ENCODE measurements at places on chromosomes 12 and 14. TPM values are rescaled to one million over a fixed set of nuclear protein-coding genes. Genes with fewer than 3 reads are reported as not detected.

The PRB2 gene
- total RNA-seq, result not detected

The TAS2R13 gene
- total RNA-seq, result 3.5 TPM

The NOS1 gene
- total RNA-seq, result 0.16 TPM

The LRRC10 gene
- total RNA-seq, result not detected

The IL23A gene
- 0.88 TPM for total RNA-seq

The NEK9 gene
- total RNA-seq, result 71.8 TPM

The REP15 gene
- 1.8 TPM for total RNA-seq

The ZDHHC22 gene
- not detected for total RNA-seq

The PARPBP gene
- total RNA-seq, result 1.1 TPM

The ACOT4 gene
- 2.8 TPM for total RNA-seq

The GZMH gene
- 0.80 TPM for total RNA-seq

- DNase-seq, result no peak
- H3K27me3 ChIP-seq, result no peaks in the 10 kb centered on the region
- no peak overlapping the region for H3K27ac ChIP-seq
- H3K36me3 ChIP-seq, result no peaks in the 10 kb centered on the region
Measured at GRCh38 chr12:60279221-60279620, 683.4 kb downstream of the SLC16A7 start.

DNA sequence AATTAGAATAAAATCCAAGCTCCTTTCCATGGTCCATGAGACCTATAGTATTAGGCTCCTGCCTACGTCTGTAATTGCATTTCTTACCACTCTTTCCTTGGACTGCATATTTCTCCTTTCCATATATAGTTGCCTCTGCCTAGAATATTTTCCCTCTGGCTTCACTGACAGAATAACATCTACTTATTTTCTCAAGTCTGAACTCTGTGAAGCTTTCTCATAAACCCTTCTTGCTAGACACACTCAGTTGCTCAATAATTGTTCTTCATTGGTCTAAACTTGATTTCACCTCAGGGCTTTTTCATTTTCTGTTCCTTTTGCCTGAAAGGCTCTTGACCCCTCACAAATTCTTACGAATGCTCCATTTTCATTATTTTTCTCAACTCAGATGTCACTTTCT lies 36.9 kb upstream of the KRAS start:
- no peak overlapping the region for H3K27ac ChIP-seq
- DNase-seq, result no peak
- no peaks in the 10 kb centered on the region for H3K27me3 ChIP-seq
- no peaks in the 10 kb centered on the region for H3K36me3 ChIP-seq
- no peaks in the 10 kb centered on the region for H3K4me1 ChIP-seq

GRCh38 chr12:50218386-50218785 lies 51.2 kb upstream of the CERS5 start:
- no peak overlapping the region for H3K27ac ChIP-seq
- no peaks in the 10 kb centered on the region for H3K36me3 ChIP-seq
- no peak overlapping the region for H3K4me3 ChIP-seq
- DNase-seq, result no peak

- H3K4me3 ChIP-seq, result no peak overlapping the region
- no peaks in the 10 kb centered on the region for H3K4me1 ChIP-seq
- no peaks in the 10 kb centered on the region for H3K36me3 ChIP-seq
- no peak for DNase-seq
- no peaks in the 10 kb centered on the region for H3K27me3 ChIP-seq
- H3K27ac ChIP-seq, result no peak overlapping the region
Measured at GRCh38 chr14:89212386-89213235, 204.4 kb downstream of the FOXN3 start.

- no peak for DNase-seq
- no peaks in the 10 kb centered on the region for H3K36me3 ChIP-seq
- no peak overlapping the region for H3K27ac ChIP-seq
- no peaks in the 10 kb centered on the region for H3K4me1 ChIP-seq
Measured at GRCh38 chr12:76531056-76531455, 28.5 kb downstream of the OSBPL8 start.

DNA sequence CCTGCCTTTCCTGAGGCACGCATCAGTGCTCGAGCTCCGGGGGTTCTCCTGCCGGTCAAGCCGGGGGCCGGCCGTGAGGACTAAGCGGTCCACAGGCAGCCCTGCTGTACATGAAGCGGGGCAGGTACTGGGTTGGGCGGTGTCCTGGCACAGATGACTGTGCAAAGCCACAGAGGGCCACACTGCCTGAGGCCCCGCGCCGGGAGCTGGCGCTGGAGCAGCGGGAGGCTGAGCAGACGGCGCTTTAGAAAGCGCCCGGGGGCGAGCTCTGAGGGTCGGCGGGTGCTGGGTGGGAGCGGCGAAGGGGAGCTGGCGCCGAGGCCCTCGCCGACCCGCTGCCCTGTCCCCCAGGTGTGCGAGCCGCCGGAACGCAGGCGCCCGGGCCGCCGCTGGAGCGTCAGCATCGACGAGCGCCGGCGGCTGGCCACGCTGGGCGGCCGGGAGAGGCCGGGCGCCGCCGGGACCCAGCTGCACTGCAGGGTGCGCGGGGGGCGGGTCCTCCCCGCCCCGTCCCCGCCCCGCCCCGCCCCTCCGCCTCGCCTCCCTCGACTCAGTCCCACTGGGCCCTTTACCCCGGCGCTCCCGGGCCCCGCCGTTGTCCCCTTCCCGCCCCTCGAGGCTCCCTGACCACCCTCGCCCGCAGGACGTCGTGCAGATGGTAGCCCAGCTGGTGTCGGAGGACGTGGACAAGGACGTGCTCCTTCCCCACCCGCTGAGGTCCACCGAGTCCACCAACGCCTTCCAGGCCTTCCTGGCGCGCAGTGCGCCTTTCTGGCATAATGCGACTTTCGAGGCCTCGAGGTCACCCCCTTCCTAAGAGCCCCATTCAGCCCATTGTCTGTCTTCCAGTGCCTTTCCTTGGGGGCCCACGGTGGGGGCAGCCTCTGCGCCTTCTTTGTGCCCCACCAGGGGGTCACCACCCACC lies 8.3 kb upstream of the MTA1 start:
- H3K4me3 ChIP-seq, result peak overlapping the region; percentile 47
- peaks cover 7% of the 10 kb centered on the region for H3K4me1 ChIP-seq
- H3K27me3 ChIP-seq, result no peaks in the 10 kb centered on the region

GRCh38 chr12:42396473-42397259 lies 70.7 kb downstream of the PPHLN1 start:
- H3K4me1 ChIP-seq, result no peaks in the 10 kb centered on the region
- H3K36me3 ChIP-seq, result peaks cover 6% of the 10 kb centered on the region
- no peaks in the 10 kb centered on the region for H3K27me3 ChIP-seq
- H3K4me3 ChIP-seq, result no peak overlapping the region
- DNase-seq, result no peak
- H3K27ac ChIP-seq, result no peak overlapping the region

DNA sequence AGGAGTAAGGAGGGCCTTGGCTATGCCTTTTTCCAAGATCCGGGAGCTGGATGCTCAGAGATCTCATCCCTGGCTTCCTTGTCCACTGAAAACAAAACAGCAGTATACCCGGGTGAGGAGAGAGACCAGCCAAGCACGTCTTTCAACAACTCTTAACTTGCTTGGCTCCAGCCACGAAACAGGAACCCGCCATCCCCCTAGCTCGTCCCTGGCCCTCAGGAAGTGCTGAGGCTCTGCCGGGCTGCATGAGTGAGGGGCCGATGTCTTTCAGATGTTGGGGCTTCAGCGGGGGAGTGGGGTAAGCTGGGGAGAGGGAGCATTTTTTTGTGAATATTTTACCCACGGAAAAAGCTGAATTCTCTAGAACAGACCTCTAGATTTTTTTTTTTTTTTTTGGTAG lies 231.1 kb downstream of the CACNA1C start:
- DNase-seq, result no peak
- H3K4me3 ChIP-seq, result peak overlapping the region; percentile 49
- peaks cover 10% of the 10 kb centered on the region for H3K4me1 ChIP-seq
- no peaks in the 10 kb centered on the region for H3K36me3 ChIP-seq
- H3K27me3 ChIP-seq, result no peaks in the 10 kb centered on the region

DNA sequence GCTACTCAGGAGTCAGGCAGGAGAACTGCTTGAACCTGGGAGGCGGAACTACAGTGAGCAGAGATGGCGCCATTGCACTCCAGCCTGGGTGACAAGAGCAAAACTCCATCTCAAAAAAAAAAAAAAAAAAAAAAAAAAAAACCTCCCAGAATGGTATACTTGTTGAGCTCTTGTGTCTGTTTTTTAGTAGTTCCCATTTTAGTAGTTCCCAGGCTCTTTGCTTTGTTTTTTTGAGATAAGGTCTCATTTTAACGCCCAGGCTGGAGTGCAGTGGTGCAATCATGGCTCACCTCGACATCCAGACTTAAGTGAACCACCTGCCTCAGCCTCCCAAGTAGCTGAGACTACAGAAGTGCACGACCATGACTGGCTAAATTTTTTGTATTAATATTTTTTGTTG lies 13.4 kb downstream of the ATXN2 start:
- no peaks in the 10 kb centered on the region for H3K27me3 ChIP-seq
- H3K36me3 ChIP-seq, result no peaks in the 10 kb centered on the region
- no peak for DNase-seq
- H3K4me3 ChIP-seq, result no peak overlapping the region
- H3K4me1 ChIP-seq, result no peaks in the 10 kb centered on the region

- no peaks in the 10 kb centered on the region for H3K27me3 ChIP-seq
- DNase-seq, result no peak
- no peaks in the 10 kb centered on the region for H3K36me3 ChIP-seq
- no peak overlapping the region for H3K27ac ChIP-seq
- H3K4me3 ChIP-seq, result no peak overlapping the region
- H3K4me1 ChIP-seq, result no peaks in the 10 kb centered on the region
Measured at GRCh38 chr12:84507956-84508850, 404.4 kb downstream of the SLC6A15 start.

GRCh38 chr12:125676366-125676765 lies 611.1 kb downstream of the AACS start:
- H3K4me1 ChIP-seq, result no peaks in the 10 kb centered on the region
- DNase-seq, result no peak
- no peak overlapping the region for H3K4me3 ChIP-seq

DNA sequence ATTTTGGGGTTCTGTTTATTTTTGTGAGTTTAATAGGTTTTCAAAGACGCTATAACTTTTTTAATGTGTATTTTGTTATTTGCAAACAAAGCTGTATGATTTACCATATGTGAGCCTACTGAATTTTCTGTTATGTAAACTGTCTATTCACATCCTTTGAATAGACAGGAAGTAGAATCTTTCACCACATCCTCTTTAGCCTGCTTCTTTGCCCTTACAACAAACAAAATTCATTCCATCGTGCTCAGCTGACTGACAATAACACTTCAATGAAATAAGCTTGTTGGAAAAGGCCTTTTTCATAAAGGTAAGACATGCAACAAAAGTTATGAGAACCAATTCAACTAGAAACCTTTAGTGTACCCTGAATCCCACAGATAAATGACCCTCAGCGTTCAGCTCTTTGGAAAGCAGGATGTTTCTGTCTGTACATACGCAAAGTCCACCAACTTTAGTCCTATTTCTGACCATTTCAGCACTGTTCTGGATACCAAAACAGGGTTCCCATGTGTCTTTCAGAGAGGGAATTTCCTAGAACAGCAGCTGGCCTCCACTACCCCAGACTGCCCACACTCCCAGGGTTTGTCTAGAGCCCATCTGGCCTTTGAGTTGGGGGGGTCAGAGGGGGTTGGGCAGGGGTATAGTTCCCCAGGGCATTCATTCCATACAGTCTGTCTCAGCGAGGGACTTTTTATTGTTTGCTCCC lies 71.3 kb downstream of the DUSP6 start:
- H3K4me1 ChIP-seq, result no peaks in the 10 kb centered on the region
- DNase-seq, result no peak
- H3K27me3 ChIP-seq, result no peaks in the 10 kb centered on the region
- no peak overlapping the region for H3K27ac ChIP-seq
- no peaks in the 10 kb centered on the region for H3K36me3 ChIP-seq
- H3K4me3 ChIP-seq, result no peak overlapping the region

GRCh38 chr14:68828698-68829097 lies 35.8 kb upstream of the ZFP36L1 start:
- DNase-seq, result no peak
- H3K36me3 ChIP-seq, result no peaks in the 10 kb centered on the region
- H3K4me3 ChIP-seq, result no peak overlapping the region
- H3K27ac ChIP-seq, result no peak overlapping the region
- no peaks in the 10 kb centered on the region for H3K27me3 ChIP-seq

DNA sequence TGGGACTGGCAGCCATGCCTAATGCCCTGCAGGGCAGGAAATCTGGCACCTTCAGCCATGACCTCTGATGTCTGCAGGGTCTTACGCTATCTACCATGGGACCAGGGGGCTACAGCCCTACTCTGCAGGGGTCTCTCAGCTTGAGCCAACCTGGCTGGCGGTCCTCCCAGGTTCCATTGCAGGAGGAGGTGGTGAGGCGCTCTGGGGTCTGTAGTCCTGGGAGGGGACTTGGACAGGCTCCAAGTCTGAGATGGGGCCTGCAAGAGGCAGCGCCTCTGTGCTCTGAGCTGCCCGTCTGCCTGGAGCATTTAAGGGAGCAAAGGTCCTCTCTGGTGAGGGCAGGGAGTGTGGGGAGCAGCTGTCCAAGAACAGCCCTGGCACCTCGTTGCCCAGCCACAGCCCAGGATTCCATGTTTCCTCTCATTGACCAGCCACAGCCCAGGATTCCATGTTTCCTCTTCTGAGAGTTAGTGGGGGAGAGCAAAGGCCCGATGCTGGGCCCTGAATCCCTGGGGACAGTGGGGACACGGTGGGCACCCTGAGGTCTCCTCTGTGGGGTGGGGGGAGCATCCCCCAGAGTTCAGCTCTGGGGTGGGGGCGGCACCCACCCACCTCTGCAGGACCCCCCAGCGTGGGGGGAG lies 655 bp downstream of the PLD4 start:
- H3K36me3 ChIP-seq, result no peaks in the 10 kb centered on the region
- no peaks in the 10 kb centered on the region for H3K27me3 ChIP-seq
- no peak overlapping the region for H3K4me3 ChIP-seq
- DNase-seq, result no peak
- H3K4me1 ChIP-seq, result no peaks in the 10 kb centered on the region
- no peak overlapping the region for H3K27ac ChIP-seq

- no peaks in the 10 kb centered on the region for H3K4me1 ChIP-seq
- H3K27ac ChIP-seq, result no peak overlapping the region
- H3K27me3 ChIP-seq, result no peaks in the 10 kb centered on the region
- no peak for DNase-seq
- no peak overlapping the region for H3K4me3 ChIP-seq
Measured at GRCh38 chr12:129005829-129006228, 152.6 kb downstream of the GLT1D1 start.

DNA sequence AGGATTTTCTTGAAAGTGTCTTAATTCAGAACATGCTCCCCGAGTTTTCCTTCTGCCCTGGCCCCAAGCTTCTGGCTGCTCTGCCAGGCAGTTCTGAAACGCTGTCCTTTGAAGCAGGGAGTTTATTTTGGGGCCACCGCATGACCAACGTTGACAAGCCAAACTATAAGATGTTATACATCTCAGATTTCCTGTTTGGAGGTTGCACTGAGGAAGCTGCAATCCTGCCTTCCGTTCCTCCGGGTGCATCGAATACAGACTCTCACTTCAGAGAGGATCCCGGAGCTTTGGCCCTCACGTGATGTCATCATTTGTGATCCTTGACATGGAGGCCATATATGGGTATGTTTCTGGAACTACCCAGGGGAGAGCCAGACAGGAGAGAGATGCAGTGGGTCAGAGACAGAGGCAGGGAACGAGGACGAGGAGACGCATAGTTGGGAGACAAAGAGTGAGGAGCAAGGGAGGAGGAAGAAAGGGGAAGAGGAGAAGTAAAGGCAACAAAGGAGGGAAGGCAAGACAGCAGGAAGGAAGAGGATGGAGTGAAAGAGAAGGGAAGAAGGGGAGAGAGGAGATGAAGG lies at the start of gene ASB2:
TSS of gene ASB2 (minus strand) at position 94 of the 581 bp plus-strand sequence. CDS start 12,031 bp downstream, outside the sequence.
- peak; percentile 35 for DNase-seq
- peaks cover 5% of the 10 kb centered on the region for H3K4me1 ChIP-seq
- H3K4me3 ChIP-seq, result peak within 1 kb of the TSS; percentile 54
- peak within 1 kb of the TSS; percentile 61 for H3K27ac ChIP-seq
- H3K27me3 ChIP-seq, result no peaks in the 10 kb centered on the region

GRCh38 chr12:30927222-30927611 lies 669 bp downstream of the TSPAN11 start:
- H3K36me3 ChIP-seq, result no peaks in the 10 kb centered on the region
- H3K27me3 ChIP-seq, result no peaks in the 10 kb centered on the region
- no peaks in the 10 kb centered on the region for H3K4me1 ChIP-seq
